ENCODE measurements at places on chromosomes 11 and 22.

DNA sequence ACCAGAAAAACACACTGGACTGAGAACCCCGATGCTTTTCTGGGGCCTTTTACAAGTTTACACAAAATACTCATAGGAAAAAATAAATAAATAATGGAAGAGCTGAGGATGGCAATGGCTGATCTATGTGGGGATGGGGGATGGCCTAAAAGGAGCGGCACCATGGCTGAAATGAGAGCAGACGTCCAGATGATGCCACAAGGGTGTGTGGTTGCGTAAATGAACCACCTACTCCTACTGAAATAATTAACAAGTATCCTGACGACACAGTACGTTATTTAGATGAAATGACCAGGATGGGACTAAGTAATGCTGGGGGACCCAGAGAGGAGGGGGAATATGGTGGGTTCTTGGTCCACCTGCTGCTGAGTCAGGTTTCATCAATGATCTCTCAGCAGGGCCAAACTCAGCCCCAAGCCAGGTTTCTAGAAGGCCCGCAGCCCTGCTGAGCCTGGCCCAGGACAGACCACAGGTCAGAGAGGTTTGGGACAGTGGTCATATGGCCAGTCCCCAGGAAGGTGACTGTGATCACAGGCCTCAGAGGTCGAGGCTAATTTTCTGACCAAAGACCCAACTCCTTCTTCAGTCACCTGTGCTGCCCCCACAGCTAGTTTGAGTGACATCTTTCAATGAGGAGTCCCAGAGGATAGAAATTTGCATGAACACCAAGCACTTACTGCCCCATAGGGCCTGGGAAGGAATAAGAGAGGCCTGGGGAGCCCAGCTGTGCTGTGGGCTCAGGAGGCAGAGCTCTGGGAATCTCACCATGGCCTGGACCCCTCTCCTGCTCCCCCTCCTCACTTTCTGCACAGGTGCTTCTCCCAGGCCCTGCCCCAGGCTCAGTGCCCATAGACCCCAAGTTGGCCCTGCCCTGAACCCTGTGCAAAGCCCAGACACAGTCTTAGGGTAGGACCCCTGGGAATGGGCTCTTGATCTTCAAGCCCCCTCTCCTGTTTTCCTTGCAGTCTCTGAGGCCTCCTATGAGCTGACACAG, 76.3 kb upstream of the IGLL5 start:
- DNase-seq: no peak

GRCh38 chr11:75429902-75430713, 2.9 kb downstream of the KLHL35 start:
- no peak for DNase-seq

- DNase-seq: no peak
Measured at GRCh38 chr11:61577383-61578118, 3.3 kb downstream of the SYT7 start.

DNA sequence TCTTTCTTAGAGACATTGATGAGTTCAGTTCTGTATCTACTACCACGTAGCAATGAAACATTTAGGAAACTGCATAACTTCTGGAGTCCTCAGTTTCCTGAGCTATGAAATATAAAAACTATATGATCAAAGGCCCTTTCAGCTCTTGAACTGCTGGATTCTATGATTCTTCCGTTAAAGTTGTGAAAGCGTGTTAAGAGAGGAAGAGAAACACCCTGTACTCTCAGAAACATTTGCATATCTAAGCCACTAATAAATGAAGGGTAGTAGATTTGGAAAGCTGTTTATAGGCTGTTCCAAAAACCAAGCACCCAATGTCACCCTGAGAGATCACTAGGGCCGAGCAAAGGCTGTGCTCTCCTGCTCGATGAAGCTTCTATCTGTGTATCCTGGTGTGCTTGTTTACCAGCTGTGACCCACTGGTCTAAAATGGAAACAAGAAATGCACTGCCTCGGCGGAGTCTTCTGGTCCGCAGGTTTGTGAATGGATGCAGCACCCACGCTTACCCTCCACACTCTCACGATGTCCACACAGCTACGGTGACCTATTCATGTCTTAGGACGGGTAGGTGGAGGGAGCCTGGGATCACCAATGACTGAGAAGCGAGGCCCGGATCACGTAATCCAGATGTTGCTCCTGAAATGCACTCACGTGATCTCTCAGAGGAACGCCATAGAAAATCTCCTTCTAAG, 325.8 kb downstream of the OPCML start:
- DNase-seq: no peak

DNA sequence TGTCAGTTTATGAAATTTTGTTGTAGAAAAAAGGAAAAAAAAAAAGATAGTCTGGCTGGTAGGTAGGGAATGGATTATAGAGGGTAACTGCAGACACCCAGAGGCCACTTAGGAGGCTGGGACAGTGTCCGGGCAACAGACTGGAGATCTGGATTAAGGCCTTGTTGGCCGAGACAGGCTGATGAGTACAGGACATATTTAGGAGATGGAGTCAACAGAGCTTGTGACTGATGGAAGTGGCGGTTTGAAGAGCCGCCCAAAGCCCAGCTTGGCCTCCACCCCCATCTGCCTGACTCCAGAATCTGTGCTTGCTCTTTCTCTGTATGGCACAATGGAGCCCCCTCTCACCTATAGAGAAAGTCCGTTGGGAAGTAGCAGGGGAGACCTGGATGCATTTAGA, 7.6 kb downstream of the PLEKHB1 start:
- no peak for DNase-seq

GRCh38 chr22:47460861-47461260, 698.4 kb downstream of the TBC1D22A start:
- DNase-seq: no peak

DNA sequence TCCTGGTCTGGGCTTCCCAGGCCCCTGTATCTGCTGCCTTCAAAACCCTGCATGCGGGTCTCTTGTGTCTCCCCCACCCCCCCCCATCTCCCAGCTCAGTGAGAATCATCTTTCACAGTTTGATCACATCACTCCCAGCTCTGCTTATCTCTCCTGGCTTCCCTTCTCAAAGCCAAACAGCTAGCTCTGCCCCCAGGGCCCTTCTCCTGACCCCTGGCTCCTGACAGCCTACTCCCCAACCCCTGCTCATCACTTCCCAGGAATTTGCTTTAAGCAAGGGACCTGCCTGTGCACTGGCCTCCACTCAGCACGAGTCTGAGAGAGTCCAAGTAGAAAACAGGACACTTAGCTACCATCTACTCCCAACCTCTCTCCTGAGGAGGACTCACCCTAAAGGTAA, 342.7 kb downstream of the TENM4 start:
- no peak for DNase-seq

- no peak for DNase-seq
Measured at GRCh38 chr11:64619811-64620380, 28.9 kb downstream of the SLC22A12 start.

DNA sequence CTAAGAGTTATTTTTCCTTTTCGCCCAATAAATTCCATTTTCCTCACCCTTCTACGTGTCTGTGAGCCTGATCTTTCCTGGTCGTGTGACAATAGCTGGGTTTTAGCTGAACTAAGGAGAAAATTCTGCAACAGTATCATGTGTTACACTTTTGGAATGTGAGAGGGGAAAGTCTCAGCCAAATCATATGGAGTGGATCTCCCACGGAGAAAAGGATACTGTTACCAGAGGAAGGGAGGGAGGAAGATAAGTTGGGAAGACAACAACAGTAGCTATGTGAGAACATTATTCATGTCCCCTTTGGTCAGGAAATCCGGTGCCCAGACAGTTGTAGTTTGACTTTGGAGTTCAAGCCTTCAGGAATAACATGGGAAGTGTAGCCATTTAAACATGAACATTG, 584.0 kb upstream of the RAG2 start:
- peak; percentile 38 for DNase-seq

GRCh38 chr11:71404209-71404608, 44.0 kb downstream of the DHCR7 start:
- DNase-seq: no peak

DNA sequence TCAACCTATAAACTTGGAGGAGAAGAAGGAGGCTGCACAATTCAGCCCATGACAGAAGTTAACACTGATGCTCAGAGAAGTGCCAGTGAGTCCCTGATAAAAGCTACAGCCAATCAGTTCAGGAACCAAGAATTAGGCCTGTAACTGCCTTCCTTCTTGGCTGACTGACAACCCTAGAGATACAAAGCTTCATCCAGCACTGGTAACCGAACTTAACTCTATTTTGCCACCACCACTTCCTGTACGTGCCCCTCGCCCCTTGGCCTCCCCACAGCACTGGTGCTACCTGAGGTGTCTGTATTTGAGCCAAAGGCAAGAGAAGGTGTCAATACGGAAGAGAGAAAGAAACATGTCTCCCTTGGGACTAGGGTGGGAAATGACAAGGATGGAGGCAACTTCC, 40.1 kb upstream of the POU2AF1 start:
- no peak for DNase-seq

DNA sequence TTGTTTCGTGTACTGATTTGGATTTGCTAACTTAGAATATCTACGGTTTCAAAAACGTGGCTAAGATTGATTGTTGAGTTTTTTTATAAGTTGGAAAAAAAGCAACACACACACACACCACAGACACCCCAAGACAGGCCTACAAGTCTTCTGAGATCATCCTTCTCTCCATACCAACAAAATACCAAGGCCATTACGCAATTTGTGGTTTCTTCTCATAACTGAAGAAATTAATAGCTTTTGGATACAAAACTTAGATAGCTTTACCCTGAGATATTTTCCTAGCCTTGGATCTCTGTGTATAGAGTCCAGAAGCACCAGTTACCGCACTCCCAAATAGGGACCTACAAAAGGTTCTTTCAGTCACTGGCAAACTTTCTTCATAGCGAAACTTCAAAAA, 113.6 kb downstream of the SIK3 start:
- DNase-seq: no peak

DNA sequence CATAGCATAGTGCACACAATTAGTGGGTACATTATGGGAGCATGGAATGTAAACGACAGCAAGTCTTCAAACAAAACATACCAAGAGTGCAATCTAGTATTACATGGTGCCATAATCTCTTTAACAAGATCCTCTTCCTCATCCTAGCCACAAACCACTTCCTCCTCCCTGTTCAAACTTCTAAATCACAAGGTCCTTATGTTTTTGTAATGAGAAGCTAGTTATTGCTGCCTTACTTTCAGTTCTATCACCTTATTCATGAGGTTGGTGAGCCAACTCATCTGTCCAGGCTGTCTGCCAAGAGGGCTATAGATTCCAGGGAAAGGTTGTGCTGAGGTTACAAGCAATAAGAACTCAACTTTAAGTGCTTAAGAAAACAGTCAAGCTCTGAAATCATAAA, 195.4 kb upstream of the ARHGAP20 start:
- DNase-seq: no peak

GRCh38 chr11:64888729-64889511, 10.5 kb upstream of the EHD1 start:
- no peak for DNase-seq

GRCh38 chr11:88301488-88302140, 35.9 kb downstream of the CTSC start:
- DNase-seq: no peak

- no peak for DNase-seq
Measured at GRCh38 chr22:49014227-49015201, 813.2 kb downstream of the BRD1 start.

- DNase-seq: no peak
Measured at GRCh38 chr11:102302241-102302640, 15.0 kb upstream of the BIRC3 start.

- DNase-seq: no peak
Measured at GRCh38 chr11:27293515-27294417, 69.2 kb downstream of the CCDC34 start.

DNA sequence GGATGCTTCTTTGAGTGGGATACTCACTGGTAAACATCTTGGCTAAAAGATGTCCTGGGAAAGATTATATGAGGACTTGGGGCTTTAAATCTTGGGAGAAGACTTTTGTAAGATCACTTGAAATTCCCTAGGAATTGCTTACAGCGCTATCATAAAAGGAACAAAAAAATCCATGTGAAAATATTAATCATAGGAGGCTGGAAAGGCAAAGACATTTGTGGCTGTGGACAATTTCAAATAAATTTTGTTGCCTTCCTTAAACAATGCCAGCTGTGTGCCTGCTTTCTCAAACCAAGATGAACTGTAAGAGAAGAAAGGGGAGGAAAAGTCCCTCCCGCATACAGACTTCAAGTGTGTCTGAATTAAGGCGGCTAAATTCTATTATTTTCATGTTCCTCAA, 75.6 kb downstream of the SNX19 start:
- no peak for DNase-seq

- DNase-seq: no peak
Measured at GRCh38 chr22:35307892-35308291, 8.2 kb downstream of the TOM1 start.

- DNase-seq: no peak
Measured at GRCh38 chr11:44275241-44275640, 34.7 kb downstream of the ALX4 start.

DNA sequence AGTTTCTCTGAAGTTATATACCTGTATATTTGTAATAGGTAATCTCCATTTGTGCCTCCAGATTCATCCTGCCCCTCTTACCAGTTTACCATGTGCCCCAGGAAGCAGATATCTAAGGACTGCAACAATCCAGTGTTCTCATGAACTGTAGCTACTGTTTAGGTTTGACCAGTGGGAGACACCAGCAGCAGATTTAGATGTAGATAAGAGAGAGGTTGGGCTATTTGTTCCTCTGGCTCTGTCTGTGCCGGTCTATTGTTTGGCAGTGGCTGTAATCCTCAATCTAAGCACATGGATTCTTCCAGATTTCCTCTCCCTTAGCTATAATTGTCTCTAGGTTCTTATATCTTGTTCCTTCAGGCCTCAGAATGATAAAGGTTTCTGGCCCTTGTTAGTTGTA, 88.4 kb downstream of the ANO3 start:
- DNase-seq: no peak

DNA sequence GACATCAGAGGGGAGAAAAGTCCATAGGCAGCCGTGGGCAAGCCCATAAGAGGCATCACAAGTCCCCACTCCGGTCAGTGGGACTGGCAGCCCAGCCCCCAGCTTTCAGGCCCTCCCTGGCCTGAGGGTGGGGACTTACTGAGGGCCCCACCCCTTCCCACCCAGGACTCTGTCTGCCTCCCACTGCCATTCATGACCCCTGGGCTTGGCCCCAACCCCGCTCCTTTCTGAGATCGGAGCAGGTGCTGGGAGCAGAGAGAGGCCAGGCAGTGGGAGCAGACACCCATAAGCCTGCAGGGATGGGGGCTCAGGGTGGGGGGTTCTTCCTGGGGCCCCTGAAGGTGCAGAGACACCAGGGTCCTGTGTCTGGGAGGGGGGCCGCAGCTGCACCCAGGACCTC, 5.1 kb downstream of the UPK2 start:
- DNase-seq: no peak

DNA sequence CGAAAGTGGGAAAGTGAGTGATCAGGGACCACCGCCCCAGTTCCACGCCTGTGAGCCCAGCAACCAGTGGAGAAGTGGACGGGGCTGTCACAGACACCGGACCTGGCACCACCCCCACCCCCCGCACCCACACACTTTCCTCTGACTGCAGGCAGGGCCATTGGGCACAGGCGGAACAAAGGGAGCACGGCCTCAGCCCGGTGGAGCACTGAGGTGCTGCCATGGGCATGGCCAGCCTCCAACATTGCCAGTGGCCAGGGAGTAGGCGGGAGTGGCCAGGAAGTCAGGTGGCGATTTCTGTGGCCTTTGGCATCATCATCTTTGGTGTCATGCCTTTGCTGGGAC, 78.5 kb downstream of the BCR start:
- DNase-seq: no peak
